H9 (cell line): ENCODE measurements at places on chromosomes 7 and 10. TPM values are rescaled to one million over a fixed set of nuclear protein-coding genes. Genes with fewer than 3 reads are reported as not detected.
A peak's percentile ranks its signal among the peaks of the same experiment; 100 is the strongest.

MINPP1 gene
- 29.8 and 30.3 TPM in 2 replicates for total RNA-seq

DNA sequence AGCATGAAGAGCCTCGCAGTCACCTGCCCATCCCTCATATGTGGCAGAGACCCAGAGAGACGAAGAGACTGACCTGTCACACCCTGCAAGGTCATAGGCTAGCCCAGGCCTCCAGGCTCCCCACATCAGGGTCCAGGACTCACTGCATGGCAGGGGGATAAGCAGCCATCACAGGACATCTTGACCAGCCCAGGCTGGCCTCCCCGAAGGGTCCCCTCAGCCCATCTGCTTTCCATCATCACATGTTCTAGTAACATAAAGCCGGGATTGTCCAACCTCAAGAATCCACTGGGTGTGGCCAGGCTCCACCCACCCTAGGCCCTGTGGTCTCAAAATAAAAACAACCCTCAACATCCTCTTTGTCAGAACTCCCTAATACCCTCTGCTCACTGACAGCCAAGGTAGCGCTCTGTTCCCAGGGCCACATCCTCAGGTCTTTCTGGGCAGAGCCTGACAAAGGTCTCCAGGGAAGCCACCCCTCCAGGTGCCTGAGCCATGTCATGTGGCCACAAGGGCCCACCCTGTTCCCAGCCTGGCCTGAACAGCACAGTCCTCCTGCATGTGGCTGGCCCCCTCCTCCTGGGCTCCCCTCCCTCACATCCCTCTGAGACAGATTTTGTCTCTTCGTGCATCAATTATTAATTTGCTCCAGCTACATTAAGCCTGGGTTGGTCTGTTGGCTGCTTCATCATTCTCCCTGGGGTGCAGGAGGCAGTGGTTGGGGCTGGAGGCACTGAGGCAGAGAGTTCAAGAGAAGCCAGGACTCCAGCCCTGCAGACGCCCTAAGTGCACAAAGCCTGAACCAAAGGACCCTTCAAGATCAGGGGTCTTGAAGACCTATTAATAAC lies 131.8 kb upstream of the UNC5B start:
- DNase-seq, result peak; percentile 14

GRCh38 chr7:105267244-105267643 lies 121.5 kb downstream of the SRPK2 start:
- no peak for DNase-seq

- no peak for DNase-seq
Observed at GRCh38 chr10:85673270-85673669, 693.3 kb downstream of the GRID1 start.

DNA sequence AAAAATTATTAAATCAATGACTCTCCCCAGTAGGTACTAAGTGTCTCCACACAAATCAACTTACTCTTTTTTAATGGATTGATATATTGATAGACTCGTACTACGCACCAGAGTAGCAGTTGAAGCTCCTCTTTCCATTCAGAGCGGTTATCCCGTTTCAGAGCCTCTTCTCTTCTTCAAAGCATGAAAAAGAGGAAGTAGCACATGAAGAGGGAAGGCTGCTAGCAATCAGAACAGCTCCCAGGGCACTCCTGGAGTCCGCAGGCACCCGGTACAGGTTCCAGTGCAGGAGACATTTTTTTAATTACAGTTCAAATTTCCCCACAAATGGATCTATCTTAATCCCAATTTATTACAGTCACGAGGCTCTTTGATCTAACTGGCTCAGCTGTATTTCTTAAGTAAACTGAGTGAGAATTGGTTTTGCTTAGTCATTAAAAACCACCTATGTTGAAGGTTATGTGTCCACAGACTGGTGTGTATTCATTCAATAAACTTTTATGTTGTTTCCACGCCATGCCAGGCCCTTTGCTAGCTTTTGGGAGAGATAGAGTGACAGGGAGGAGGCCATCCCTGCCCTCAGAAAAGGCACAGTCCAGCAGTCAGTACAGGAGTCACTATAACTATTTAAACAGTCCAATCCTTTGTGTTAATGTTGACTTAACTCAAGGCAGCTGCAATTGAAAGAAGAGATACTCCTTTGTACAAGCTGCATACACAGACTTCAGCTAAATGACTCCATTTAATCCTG lies 32.1 kb upstream of the CALN1 start:
- DNase-seq, result no peak

- DNase-seq, result peak; percentile 43
Observed at GRCh38 chr10:33008499-33009243, 50.6 kb upstream of the ITGB1 start.

DNA sequence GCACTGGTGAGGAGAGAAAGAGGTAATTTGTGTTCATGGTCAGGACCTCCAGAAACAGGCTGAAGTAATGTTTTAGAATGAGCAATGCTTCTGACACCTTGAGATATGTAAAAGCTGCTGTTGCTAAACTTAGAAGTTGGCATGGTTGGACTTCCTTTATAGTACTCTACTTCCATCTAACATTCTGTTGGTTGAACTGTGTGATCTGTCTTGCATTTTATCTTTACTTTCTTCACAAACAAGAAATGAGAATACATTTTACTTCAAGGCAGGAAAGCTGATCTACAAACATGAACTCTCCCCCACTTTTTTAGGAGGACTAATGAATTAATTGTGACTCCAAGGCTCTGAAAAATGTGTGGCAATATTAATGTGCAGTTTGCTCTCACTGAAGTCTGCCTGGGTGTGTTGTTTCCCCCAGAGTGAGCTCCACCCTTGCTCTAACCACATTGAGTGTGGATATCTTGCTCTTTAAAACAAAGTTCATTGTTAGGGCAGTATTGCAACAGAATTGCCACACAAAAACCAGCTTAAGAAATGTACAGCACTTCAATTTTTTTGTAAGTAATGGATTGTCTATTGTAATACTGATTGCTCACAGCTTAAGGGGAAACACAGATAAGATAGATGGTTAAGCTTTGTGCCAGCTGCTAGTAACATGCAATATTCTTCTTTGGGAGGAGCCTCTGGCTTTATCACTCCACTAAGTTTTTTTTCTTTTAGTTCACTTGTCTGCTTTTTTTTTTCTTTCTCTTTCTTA lies 69.0 kb downstream of the ADD3 start:
- DNase-seq, result no peak

DNA sequence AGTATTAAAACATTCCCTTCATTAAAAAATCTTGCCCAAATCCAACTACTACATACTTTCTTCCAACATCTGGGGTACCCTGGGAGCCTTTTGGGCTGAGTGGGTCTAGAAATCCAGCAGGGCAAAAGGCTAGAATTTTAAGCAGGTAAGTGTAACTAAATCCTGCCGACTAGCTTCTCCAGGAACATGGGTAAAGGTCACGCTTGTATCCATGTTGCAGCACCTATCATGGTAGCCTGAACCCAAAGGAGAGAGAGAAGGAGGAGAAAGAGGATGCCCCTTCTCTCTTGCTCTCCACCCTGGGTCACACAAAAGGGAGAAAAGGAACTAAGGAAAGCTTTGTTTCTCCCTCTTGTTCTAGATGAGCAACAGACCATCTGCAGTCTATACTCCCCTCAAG lies 53.3 kb downstream of the ZNF680 start:
- no peak for DNase-seq

GRCh38 chr10:46329690-46330016 lies 42.9 kb downstream of the ANTXRL start:
- peak; percentile 43 for DNase-seq

- DNase-seq, result no peak
Observed at GRCh38 chr10:35448687-35449662, 112.7 kb downstream of the CCNY start.

- DNase-seq, result no peak
Observed at GRCh38 chr7:25029075-25029474, 49.1 kb upstream of the OSBPL3 start.

GRCh38 chr10:19250546-19250945 lies 201.9 kb downstream of the MALRD1 start:
- no peak for DNase-seq
